Putamen (tissue), 1 donor: ENCODE measurements at places on chromosomes 3 and 15.

DNA sequence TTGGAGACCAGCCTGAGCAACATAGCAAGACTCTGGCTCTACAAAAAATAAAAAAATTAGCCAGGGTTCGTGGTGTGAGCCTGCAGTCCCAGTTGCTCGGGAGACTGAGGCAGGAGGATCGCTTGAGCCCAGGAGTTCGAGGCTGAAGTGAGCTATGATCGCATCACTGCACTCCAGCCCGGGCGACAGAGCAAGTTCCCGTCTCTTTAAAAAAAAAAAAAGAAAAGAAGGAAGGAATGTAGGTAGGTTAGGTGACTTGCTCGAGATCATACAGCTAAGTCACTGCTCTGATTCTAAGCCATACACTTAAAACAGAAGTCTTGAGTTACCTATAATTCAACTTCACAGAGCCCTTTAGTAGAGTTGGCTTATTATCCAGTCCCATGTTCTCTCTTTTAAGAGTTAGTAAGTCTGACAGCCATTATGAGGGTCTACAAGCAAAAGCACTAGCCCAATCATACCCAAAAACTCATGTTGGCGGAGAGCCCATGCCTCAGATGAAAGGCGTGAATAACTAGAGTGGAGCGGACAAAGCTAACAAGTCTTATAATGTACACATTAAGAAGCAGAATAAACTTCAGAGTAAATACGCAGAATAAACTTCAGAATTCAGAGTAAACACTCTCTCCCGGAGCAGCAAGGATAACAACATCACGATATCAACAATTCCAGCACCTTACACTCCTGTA, 768 bp downstream of the AAGAB start:
- DNase-seq, result no peak

DNA sequence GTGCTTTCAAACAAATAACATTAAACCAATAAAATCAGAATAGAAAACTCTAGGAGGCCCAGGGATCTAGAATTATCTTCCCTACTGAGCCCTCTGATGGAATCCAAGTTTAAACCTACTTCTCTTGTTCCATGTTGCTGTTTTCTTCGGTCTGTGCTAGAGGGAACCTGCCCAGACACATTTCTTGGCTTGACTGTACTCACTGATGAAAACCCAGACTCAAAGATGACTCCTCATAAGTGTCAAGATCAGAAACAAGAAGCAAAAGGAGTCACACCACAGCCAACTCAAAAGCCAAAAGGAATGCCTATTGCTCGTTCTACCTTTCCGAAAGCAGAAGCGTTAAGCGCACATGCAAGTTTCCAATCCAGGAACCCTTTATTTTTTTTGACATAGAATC, 31.6 kb downstream of the SCAP start:
- DNase-seq, result no peak

DNA sequence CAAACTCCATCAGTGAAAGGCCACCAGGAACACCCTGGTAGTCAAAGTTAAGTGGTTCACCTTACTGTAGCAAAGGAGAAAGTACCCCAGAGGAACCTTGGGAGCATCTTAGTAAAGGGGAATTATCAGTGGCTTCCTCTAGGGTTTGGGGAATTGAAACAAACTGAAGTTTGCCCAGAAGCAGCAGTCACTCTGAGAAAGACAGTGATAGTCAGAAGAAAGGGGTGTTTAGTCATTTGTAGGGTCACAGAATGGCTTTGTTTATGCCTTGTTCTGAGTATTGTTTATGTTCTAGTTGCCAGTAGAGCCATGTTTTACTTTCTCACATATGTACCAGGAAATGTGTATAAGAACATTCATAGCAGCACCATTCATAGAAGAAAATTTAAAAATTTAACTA, 93.8 kb downstream of the FHIT start:
- DNase-seq, result no peak

DNA sequence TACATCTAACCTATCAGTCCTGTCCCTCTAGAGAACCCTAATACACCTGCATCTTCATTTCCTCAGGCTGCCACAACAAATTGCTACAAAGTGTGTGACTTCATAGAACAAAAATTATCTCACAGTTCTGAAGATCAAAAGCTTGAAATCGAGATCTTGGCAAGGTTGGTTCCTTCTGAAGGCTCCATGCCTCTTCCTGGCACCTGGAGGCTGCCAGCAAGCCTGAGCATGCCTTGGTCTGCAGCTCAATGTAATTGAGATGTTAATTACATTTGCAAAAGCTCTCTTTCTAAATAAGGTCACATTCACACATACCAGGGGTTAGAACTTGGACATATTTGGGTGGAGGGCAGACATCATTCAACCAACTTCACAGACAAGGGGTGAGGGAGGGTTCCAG, 86.4 kb upstream of the ABHD17C start:
- no peak for DNase-seq

DNA sequence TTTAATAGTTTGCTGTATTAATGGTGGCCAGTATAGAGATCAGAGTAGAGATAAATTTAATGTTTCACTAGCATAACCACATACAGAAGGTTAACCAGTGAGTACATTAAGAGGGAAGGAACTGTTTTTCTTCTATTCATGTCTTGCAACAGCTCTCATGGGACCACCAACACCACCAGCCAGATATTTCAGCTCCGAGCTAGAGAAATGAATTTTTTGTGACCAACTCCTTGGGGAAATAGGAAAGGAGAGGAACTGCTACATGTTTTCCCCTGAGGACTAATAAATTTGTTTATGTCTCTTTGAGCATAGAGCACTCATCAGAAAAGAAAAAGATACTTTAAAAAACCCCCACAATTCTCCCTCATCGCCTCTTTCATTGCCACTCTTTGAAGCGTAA, 247.5 kb downstream of the MBNL1 start:
- no peak for DNase-seq

GRCh38 chr15:89577776-89578115, 2.5 kb downstream of the TICRR start:
- no peak for DNase-seq

- DNase-seq, result no peak
Measured at GRCh38 chr3:153957421-153957820, 163.8 kb upstream of the ARHGEF26 start.

DNA sequence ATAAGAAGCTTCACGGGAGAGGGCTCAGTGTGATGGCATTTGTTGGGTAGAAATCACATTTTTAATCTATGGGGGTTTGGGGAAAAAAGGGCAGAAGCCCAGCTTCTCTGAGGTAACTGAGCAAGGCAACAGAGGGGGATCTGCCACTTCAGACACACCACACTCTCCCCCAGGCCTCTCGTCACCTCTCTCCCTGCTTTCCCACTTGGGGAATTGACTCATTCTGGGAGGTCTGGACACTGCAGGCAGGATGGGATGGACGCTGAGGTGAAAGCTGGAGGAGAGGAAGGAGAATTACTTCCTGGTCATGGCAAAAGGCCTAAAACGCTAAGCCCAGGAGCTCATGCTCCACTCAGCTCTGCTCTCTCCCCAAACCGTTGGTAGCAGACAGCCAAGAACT, 33.2 kb downstream of the MYO5C start:
- no peak for DNase-seq

DNA sequence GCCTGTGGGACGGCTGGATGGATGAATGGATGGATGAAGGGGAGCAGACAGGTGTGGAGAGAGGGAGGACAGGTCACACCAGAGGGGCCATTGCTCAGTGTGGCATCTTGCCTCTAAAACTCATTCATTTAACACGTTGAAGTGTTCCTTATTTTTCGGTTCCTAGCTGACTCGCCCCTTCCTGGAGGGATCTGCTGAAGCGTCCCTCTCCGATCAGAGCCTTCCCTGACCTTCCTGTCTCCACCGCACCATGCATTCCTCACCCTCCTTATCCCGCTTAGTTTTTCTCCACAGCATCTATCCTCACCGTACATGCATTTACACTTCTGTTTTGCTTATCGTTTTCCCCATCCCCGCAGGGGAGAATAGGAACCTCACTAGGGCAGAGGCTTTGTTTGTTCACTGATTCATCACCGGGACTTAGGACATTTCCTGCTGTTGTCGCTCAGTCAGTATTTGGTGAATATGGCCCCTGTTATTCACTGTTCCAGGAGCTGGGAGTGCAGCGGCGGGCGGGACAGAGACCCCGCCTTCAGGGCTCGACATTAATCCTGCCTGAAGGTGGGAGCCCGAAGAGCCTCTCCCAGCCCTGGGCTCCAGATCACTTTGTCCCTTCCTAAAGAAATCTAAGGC, 32.0 kb downstream of the FOXL2 start:
- no peak for DNase-seq

- no peak for DNase-seq
Measured at GRCh38 chr3:37964146-37964545, 26.4 kb upstream of the VILL start.

- no peak for DNase-seq
Measured at GRCh38 chr3:73503781-73504180, 121.0 kb downstream of the PDZRN3 start.

DNA sequence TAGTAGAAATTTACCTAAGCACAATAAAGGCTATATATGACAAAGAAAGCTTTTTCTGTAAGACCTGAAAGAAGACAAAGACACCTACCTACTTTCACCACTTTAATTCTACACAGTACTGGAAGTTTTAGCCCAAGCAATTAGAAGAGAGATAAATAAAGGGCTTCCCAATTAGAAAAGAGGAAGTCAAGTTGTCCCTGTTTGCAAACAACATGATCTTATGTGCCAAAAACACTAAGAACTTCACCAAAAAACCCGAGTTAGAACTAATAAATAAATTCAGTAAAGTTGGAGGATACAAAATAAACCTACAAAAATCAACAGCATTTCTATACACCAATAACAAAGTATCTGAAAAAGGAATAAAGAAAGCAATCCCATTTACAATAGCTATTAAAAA, 190.9 kb downstream of the NR2F2 start:
- no peak for DNase-seq

DNA sequence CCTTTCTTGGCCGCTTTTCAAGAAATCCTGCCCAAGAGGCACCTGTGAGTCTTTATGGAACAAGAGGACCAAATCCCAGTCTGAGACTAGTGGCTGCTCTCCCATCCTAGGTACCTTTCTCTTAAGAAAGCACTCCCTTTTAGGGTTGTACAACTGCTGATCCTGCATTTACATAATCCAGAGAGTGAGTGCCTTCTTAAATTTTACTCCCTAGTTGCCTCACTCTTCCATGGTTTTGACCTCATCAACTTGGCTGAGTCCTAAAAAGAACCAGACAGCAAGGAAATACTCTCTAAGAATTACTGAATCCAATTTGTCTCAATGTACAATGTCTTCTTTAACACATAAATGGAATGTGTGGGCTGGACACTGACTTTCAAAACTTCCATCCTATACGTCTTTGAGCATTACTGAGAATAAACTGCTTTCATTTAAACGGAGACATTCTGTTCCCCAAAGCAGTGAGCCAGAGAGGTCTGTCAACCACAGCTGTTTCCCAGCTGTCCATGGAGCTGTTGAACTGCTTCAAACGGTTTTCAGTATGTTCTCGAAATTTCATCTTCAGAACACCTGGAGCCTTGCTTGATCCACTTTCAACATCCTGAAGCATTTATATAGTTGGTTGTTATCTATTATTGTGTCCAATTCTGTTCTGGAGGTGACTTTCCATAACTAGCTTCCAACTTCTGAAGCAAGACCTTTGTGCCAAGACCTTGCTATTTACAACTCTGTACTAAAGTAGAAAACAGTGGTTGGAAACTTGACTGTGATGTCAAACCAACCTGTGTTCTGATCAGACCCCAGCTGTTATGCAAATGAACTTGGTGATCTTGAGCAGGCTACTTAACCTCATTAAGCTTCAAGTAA, 179.1 kb downstream of the SLC9A9 start:
- DNase-seq, result no peak
